ENCODE measurements at places on chromosomes 2 and 18.

DNA sequence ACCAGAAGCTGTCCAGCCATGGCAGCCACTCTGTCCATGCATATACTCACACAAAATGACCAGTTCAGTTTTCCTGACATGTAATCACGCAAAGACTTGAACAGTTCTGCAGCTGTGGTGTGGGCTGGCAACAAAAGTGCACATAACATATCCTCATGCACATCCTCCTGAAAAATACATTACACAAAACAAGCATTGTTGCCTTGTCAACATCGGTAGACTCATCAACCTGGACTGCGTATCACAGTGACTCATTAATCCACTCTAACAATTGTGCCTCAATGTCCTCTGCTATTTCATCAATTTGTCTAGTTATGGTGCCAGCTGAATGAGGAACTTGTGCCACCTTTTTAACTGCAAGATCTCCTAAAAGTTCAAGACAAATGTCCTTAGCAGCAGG lies 19.5 kb downstream of the RBKS start:
- no peak for DNase-seq

- DNase-seq, result no peak
Measured at GRCh38 chr2:222315443-222316121, 16.8 kb upstream of the PAX3 start.

DNA sequence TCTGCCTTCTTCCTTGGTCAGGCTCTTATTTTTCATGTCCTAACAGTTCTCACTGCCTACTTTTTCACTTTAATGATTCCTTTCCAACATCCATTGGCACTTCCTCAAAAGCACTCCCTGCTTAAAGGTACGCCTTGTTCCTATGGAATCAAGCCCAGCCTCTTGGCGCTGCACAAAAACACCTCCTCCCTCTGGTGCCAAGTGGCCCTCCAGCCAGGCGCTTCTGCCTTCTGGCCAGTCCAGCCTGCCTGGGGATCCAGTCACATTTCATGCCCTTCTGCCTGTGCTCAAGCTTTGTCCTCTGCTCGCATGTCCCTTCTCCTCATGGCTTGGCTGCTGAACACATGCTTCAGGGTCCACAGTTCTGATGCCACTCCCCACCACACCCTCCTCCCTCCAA lies 6.3 kb downstream of the TPRKB start:
- DNase-seq, result no peak

DNA sequence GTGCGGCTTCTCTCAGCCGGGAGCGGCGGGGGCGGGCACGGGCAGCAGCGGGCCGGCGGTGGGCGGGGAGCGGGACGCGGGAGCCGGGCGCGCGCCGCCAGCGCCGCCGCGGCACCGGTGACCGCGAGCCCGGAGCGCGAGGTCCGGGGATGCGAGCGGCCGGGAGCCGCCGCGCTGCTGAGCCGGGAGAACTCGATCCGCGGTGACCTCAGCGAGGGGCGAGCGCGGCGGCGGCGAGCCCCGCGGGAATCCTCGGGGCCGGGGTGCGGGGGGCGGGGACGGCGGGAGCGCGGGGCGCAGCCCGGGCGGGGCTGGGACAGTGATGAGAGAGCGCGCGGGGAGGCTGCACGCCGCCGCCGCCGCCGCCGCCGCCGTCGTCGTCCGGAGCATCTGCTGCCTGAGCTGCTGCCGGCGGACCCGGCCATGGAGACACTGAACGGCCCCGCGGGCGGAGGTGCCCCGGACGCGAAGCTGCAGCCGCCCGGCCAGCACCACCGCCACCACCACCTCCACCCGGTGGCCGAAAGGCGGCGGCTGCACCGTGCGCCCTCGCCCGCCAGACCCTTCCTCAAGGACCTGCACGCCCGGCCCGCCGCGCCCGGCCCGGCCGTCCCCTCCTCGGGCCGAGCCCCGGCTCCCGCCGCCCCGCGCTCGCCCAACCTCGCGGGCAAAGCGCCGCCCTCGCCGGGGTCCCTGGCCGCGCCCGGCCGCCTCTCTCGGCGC lies at the start of gene MTCL1:
MTCL1 (plus strand) TSS at position 319 of the 723 bp plus-strand sequence; CDS start at position 424, 105 bp downstream.
- DNase-seq, result no peak

GRCh38 chr2:12579018-12579417 lies 137.7 kb upstream of the TRIB2 start:
- no peak for DNase-seq

- no peak for DNase-seq
Measured at GRCh38 chr2:152861349-152861942, 143.0 kb downstream of the ARL6IP6 start.

DNA sequence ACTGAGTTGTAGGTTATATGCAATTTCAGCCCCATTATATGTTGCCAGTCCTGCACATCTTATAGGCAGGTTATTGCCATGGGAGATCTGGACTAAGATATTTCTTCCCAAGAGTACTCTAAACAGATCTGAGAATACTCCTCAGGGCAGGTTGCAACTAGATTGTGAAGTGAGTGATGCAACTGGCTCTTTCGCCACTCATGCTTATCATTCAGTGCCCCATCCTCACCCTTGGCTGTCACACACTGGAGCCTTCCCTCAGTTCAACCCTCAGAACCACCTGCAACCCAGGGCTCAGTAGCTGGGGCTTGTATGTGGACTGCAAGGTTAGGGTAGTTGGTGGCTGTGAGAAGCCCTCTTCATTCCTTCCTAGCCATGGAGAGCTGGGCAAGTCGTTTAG lies 14.1 kb downstream of the MERTK start:
- no peak for DNase-seq

DNA sequence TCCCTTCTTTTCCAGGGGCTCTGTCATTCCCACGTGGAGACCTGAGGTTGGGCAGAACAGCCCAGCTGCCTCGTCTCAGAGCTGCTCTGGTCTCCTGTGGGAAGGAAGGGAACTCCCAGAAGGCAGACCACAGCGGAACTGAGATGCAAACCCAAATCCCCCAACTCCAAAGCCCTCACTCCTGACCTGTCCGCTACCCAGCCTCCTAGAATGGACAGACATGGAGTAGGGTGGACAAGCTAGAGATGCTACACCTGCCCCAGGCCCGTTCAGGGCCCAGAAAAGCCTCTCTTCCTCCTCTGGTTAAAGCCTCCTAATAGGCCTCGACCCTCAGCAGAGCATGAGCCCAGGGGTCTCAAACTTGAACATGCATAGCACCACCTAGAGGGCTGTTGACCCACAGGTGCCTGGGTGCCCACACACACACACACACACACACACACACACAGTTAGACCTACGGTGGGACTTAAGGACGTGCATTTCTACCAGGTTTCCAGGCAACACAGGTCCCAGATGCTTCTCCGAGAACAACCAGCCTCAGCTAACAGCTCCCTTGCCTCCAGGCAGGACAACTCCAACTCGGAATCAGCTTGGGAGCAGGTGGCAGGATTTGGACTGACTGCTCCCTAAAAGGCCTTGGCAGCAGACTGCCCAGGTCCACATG lies 93.5 kb downstream of the TNS1 start:
- no peak for DNase-seq

GRCh38 chr2:28869494-28870145 lies 489 bp downstream of the TRMT61B start:
- DNase-seq, result no peak

DNA sequence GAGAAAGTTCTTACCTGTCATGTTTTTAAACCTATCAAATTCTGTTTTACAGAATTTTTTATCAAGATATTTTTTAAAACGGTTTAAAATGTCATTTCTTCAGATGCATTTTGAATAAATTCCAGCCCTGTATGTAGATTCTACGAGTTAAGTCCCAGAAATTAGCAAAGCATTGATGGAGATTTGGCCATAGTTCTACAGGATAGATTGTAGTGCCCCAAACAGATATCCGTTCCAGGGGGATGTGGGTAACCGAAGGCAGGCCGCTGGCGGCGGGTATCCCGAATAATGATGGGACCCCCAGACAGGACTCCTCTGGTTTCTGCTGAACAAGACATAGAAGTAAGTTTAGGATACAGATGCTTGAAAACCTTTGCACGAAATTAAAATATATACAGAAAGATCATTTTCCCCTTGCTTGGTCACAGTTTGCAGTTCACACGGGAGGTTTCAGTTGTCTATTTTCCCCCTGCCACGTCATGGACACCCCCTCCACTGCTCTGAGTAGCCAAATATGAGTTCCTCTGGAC lies 755 bp downstream of the NOL4 start:
- DNase-seq, result no peak

GRCh38 chr2:147644491-147644890 lies 200.3 kb upstream of the ACVR2A start:
- no peak for DNase-seq

DNA sequence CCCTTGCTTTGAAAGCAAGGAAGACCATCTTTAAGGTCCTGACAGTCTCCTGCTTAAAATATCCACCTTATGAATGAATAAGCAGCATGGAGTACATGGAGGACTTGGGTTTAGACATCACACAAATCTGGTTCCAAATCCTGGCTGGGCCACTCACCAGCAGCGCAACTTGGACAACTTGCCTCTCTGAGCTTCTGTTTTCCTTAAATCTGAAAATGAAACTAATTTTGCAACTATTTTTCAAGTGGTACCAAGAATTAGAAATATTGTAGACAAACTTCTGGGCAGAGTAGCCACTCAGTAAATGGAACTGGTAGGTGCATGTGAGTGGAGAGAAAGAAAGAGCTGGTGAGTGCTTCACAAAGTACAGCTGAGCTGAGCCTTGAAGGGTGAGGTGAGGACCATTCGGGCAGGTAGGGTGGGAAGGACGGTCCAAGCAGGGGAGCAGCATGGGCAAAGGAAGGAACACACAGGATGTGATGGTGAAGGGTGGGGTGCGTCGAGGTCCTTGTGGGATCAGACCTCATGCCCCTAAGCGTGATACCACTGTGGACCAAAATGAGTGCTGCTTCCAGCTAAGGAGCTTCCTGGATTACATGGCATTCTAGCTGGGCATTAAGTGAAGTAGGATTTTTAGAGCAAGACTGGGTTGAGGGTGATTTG lies 14.4 kb upstream of the TET3 start:
- DNase-seq, result no peak

- DNase-seq, result no peak
Measured at GRCh38 chr18:61239051-61239450, 94.2 kb upstream of the CDH20 start.
